ENCODE measurements at places on chromosomes 2 and 18. TPM values are rescaled to one million over a fixed set of nuclear protein-coding genes. Genes with fewer than 3 reads are reported as not detected.

DNA sequence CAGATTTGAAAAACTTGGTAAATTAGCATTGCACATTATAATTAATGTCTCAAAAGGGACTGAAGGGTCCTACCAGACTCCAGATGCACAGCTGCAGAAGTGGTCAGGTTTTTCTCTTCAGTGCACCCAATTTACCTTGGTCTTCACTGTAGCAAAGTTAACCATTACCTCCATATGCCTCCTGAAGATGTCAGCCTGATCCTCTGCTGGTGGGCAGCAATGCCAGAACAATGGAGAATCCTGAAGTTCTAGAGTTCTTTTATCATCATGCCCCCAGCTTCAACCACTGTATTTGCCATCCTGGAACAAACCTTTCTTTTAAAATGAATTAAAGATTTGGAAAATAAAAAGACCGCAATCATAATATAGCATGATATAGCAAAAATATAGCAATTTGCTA is 1774.8 kb upstream of the CELF4 start:
- DNase-seq, result no peak

DNA sequence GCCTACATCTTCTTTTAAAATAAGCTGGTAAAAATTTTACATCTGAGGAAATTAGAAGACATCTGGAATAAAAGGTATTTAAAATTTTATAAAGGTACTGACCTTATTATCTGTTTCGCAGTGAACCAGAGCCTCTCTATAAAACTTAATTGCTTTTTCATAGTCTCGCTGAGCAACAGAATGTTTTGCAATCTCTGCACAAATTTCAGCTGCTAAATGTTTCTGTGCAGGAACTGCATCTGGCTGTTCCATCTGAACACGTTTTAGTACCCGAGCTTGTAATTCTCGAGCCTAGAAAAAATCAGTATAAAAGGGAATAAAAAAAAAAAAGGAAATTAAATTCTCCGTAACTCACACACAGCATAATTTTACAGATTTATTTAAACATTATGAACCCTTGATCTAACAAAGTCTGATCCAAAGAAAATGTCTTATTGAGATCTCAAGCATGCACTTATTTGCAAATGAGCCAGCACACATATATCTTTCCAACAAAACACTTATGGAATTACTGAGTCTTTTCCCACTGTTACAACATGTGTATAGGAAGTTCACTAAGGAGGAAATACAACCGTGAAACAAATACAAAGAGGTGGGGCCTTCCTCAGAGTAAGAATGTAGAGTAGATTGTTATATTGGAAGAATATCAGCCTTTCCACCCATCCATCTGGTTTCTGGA is 51.8 kb downstream of the TTC21B start:
- no peak for DNase-seq

GRCh38 chr2:9207641-9208311 is 1.2 kb downstream of the ASAP2 start:
- no peak for DNase-seq

DNA sequence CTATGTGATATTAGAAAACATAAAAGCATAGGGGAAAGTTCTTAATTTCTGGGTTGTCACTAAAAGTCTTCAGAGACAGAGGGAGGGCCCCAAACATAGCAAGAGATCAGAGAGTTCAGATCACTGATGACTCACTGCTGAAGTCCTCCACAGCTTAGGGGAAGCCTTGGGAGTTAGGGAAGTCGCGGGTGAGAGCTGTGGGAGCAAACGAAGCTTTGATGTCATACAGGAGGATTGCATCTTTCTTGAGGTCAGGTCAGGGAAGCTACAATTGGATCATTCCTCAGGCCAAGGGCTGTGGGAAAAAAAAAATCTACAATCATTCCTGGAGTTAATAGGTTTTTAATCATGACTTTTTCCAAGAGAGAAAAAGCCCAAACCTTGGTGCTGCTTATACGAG is 96.2 kb downstream of the COPS8 start:
- DNase-seq, result no peak

The GLI2 gene
- total RNA-seq, result 0.30 TPM

DNA sequence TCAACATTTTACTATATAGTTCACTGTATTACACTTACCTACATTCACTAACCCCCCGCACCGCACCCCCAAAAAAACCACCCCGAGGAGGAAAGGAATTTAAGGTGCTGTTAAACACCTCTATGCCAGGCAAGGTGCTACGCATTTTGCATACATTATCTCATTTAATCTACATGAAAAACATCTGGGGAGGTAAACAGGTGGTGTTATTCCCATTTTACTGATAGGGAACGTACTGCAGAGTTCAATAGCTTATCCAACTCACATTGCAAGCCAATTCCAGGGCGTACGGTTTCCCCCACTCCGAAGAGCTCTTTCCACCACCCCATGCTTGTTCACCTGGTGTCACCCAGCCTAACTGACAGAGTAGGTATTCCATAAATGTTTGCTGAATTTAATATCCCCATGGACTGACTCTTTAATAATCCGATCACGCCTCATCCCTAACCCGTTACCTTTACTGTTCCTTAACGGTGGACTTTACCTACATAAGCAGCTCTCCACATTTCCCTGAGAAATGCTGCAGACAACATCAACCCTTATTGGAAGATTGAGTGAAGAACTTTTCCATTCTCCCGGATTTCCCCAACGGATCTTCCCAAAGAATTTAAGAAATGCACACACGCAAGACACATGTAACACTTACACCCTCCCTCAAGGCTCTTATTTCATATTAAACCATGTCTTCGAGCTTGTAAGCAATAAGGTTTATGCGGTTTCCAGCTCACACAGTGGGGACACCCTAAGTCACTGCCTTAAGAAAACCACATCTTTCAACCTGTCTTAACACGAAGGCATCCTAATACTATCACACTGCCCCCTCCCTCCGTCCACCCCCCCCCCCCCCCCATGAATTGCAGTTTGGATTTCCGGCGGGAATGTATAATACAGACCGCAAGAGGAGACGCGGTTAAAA is 1.2 kb downstream of the RAPH1 start:
- DNase-seq, result no peak

The NXPH2 gene
- total RNA-seq, result not detected

GRCh38 chr2:64568836-64569235 is 44.7 kb downstream of the AFTPH start:
- DNase-seq, result no peak

The SERPINB10 gene
- total RNA-seq, result 0.27 TPM

GRCh38 chr2:126370201-126370600 is 285.8 kb upstream of the GYPC start:
- no peak for DNase-seq

The ZNF804A gene
- total RNA-seq, result not detected

The ATP5F1A gene
- 492 TPM for total RNA-seq

DNA sequence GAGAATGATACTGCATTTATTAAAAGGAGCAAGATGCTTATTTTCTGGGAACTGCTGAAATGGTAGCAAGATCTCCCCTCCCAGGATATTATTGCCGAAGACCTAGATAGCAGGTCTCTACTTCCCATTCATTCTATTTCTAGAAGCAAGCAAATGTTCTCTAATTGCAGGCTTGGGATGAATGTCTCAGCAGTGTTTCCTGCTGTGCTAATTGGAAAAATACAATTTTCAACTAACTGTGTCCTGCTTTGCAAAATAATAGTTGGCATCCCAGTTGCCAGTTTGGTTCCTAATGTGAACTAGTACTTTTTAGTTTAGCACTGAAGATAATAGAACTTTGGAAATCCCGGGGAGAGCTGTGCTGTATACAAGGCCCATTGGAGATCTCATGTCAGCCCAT is 26.1 kb downstream of the SLC20A1 start:
- no peak for DNase-seq

GRCh38 chr2:174924061-174924693 is 81.0 kb downstream of the CHN1 start:
- no peak for DNase-seq

DNA sequence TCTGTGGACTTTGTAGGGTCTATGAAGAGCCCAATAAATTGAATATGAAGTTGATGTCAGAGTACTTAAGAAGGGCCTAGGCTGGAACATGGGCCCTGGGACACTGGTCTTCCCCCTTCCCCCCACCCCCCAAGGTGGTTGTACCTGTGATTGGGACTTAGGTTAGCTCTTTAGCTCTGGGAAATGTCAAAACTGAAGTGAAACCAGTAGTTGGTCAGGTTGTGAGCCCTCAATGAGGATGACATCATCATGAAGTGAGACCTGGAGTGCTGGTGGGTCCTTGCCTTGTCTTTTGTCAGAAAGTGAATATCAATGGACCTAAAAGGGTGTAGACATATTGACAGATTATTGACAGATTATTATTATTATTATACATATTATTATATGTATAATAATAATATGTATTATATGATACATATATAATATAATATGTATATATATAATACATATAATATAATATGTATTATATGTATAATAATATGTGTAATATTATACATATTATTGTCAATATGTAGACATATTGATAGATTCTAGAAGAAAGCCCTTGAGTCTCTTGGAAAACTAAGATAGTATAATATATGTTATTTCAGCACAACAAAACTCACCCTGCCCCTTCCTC is 5.4 kb downstream of the MARS2 start:
- no peak for DNase-seq

The PARD6G gene
- total RNA-seq, result 0.61 TPM

- DNase-seq, result no peak
Observed at GRCh38 chr2:204706939-204707338, 161.7 kb downstream of the PARD3B start.

The AQP12B gene
- not detected for total RNA-seq

GRCh38 chr18:59481436-59481835 is 122.4 kb upstream of the LMAN1 start:
- no peak for DNase-seq

- no peak for DNase-seq
Observed at GRCh38 chr2:101723371-101724124, 26.0 kb downstream of the MAP4K4 start.

DNA sequence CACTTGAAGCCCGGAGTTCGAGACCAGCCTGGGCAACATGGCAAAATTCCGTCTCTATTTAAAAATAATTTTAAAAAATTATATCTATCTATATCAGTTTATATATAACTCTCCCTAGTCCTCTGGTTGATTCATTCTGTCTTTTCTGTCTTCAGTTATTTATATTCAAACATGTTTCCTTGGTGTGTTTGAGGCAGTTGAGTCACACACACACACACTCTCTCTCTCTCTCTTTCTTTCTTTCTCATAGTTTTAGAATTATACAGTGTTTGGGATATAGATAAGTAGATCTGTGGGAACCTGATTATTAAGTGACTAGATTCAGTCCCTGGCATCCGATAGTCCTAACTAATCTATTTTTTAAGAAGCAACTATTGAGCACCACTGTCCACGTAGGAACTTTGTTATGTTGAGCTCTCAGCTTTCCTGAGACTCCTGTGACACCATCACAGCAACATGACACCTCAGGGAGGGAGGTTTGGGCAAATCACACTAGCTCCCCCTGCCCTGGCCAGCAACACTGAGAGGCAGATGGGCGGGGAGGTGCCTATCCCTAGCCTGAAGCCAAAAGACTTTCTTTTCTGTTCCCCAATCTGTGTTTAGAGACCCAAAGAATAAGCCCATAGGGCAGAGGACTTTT is 482.7 kb downstream of the DLGAP1 start:
- DNase-seq, result no peak

The ZNF892 gene
- 2.9 TPM for total RNA-seq

DNA sequence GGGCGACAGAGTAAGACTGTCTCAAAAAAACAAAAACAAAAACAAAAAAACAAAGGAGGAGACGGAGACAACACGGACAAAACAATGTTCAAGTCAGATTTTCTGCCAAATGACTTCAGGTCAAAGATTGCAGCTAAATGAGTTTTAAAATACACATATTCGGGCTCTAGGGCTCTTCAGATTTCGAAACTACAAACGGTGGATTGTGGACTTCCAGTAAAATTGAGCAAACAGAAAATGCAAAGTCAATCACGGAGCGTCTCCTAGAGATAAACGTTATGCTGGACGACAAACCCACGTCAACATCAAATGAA is 558 bp downstream of the MRPS5 start:
- no peak for DNase-seq

- no peak for DNase-seq
Observed at GRCh38 chr2:188315750-188316149, 24.1 kb downstream of the GULP1 start.

- DNase-seq, result no peak
Observed at GRCh38 chr2:88159481-88159880, 10.7 kb upstream of the THNSL2 start.

GRCh38 chr2:12350821-12351220 is 365.9 kb upstream of the TRIB2 start:
- no peak for DNase-seq

DNA sequence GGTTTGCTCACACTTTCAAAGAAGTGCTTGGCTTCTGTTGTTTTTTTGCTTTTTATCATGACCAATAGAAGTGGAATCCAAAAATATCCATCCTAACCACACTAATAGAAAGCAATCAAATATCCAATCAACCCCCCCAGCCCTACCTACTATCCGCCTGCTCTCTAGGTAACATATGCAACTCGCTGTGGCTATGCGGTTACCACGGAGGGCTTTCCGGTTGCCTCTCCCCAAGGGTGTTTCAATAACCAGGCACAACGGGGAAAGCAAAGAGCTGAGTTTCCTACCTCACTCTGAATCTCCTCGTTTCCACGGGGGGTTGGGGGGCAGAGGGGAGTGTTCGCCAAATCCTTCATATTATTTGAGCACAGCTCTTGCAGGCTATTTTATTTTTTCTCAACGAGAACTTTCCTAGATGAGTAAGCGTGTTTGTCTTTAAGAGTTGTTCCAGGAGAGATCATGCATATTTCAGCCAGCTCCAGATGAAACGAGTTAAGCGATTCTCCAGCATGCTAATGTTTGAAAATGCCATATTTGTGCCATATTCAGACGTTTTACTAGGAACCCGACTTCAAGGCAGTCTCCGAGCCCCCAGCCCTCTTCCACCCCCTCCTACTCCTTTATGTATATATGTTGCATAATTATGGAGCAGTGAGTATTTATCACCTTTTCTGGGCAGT is 30.3 kb downstream of the PAX3 start:
- DNase-seq, result no peak

The ELOA2 gene
- total RNA-seq, result not detected

DNA sequence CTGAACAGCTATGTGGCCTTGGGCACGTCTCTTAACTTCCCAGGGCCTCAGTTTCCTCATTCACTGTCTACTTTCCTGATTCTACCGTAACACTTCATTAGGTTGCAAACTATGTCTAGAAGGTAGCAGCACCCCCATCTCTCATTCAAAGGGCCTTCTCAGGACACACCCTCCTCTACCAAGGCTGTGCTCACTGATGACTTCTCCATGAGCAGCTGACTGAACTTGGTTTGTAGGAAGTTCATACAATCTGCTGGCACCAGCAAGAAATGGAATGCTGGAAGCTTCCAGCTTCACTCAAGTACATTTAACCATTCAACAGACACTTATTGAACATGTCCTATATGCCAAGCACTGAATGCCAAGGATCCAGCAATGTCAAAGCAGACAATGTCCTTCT is 250.8 kb upstream of the CTAGE1 start:
- no peak for DNase-seq

DNA sequence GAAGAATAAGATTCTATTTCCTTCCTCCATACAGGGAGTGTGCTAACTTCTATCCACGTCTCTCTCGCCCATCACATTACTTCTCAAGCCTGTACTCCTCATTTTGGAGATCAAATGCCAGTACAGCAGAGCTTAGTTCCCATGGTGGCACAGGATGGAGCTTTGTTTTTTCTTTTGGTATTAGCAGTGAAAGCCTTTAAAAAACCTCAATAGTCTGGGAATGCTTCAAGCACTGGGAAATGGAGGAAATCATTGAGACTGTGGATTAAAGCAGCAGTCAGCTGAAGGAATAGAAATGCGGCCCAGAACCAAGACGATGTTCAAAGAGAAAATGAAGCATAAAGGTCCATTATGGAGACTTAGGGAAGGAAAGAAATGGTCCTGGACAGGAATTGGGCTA is 102.3 kb downstream of the NRXN1 start:
- no peak for DNase-seq

GRCh38 chr2:233414777-233415570 is 60.7 kb downstream of the DGKD start:
- peak; percentile 56 for DNase-seq

All from activated T-cell treated with anti-CD3 and anti-CD28 coated beads, Interleukin-2, amount 50 U/mL, for 4 hours (primary cell).